ENCODE measurements at places on chromosomes 5 and 9.

DNA sequence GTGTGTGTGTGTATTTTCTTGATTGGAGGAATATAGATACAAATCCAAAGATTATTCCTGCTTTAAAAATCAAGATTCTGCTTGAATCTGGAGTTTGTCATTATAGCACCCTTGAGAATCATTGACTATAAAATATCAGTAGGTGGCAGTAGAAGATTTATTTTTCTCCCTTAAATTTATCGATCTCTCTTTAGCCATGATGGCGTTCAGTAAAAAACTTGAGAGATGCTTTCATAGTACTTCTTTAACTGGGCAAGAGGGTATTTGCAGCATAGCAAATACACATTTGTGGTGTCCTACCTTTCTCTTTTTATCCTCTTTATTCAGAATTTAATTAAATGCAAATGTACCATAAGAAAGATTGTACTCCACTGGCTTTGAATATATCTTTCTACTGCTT is 307.7 kb downstream of the ADGRV1 start:
- DNase-seq, result no peak

GRCh38 chr5:43038496-43038989 is 1.6 kb downstream of the ANXA2R start:
- DNase-seq, result peak; percentile 52

DNA sequence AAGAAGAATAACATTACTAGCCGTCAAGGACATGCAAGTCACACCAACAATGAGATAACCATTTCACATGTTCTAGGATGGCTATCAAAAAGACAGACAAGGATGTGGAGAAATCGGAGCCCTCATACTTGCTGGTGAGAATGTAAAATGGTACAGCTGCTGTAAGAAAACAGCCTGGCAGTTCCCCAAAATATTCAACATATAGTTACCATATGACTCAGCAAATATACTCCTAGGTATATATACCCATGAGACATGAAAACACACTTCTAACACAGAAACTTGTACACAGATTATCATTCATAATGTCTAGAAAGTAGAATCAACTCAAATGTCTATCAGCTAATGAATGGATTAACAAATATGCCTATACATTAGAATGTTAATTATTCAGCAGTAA is 105.4 kb upstream of the PCAT7 start:
- no peak for DNase-seq

- no peak for DNase-seq
These were observed 731.5 kb downstream of the TLE1 start for GRCh38 chr9:80957801-80958200.

- no peak for DNase-seq
These were observed 1403.0 kb upstream of the C9orf72 start for GRCh38 chr9:28976250-28976649.

DNA sequence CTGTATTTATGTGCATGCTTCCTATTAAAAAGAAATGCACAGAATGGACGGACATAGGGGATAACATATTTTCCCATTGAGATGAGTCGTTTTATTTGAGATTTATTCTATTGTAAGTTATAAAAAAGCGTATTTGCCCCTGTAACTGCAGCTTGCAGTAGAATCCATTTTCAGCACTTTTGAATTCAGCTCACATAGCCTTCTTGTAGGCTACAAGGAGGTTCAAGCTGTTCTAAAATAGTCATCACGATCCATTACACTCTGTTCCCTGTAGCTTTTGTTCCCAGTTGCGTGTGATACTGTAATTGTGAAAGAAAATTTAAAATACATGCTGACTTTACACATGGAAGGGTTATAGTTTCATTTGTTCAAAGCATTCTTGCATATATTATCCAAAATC is 40.9 kb upstream of the POC5 start:
- no peak for DNase-seq

DNA sequence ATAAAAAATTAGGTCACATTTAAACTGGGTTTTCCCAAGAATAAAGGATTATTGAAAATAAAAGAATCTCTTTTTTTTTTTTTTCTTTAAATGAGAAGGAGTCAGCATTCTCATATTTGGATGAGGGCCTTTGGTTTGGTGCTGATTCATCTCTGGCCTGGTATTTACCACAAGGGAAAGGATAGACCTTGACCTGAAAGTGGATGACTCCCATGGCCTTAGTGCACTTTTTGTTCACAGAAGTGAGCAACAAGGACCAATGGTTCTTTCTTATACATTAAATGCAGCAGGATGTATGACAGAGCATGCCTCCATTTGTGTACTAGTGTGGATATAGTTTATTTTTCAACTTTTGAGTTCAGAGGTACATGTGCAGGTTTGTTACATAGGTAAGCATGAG is 6.9 kb downstream of the YTHDC2 start:
- DNase-seq, result no peak

- no peak for DNase-seq
These were observed 55.2 kb downstream of the MCTP1 start for GRCh38 chr5:95229646-95230045.

DNA sequence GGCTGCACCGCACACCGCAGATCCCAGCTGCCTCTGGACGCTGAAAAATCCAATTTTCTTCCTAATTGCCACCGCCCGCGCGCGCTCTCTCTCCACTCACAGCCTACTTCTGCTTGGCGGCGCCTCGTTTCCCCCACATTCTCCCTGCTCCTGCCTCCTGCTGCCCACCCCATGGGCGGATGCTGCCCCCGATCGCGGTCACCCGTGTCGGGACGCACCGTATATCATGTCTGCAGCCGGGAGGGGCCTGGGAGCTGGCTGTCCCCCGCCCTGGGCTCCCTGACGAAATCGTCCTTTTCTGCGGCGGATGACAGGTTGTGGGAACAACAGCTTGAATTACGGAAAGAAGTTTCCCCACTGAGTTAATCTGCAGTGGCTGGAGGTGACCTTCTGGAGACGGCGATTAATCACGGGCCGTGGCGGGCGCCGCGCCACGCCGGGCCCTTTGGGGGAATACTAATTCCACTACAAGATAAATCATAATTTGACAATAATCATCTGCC is 36.3 kb upstream of the PSD2 start:
- DNase-seq, result no peak

- no peak for DNase-seq
These were observed 59.5 kb downstream of the VAV2 start for GRCh38 chr9:133932633-133933032.

GRCh38 chr5:55993731-55994494 is 850 bp downstream of the IL6ST start:
- no peak for DNase-seq

DNA sequence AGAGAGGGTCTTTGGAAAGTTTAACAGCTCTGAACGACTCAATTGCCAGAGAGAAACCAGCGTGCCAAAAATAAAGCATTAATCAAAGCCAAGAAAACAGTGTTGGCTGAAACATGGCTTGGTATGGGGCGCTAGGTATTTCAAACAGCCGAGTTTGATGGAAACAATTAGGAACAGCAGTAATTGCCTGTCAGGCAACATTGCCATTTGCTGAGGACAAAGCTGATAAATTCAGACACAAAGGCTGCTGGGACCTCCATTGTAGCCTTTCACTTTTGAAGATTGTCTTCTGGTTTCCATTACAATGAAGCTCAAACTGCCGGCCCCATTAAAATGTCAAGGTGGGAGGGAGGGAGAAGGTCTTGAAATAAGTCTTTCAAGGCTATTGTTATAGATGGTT is 125.4 kb upstream of the SPDL1 start:
- peak; percentile 52 for DNase-seq

- no peak for DNase-seq
These were observed 29.8 kb downstream of the SLC1A1 start for GRCh38 chr9:4520055-4520454.

- DNase-seq, result no peak
These were observed 13.2 kb downstream of the ST8SIA4 start for GRCh38 chr5:100889896-100890295.

DNA sequence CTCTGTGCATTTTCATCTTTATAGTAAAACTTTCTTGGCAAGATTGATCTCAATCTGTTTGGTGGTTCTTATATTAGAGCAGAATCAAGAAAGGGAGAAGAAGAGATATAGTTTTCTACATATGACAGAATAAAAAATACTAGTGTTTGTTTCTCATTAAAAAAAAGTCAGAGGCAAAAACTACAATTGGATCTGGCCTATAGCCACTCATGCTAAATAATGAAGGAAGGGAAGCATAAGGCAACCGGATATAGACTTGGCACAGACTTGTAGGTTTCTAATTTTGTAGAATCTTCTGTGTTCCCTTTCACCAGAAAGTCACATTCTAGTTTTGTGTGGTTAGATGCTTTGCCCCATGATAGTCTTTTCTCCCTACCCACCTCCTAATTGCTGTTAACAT is 306.2 kb downstream of the PIK3R1 start:
- DNase-seq, result no peak

DNA sequence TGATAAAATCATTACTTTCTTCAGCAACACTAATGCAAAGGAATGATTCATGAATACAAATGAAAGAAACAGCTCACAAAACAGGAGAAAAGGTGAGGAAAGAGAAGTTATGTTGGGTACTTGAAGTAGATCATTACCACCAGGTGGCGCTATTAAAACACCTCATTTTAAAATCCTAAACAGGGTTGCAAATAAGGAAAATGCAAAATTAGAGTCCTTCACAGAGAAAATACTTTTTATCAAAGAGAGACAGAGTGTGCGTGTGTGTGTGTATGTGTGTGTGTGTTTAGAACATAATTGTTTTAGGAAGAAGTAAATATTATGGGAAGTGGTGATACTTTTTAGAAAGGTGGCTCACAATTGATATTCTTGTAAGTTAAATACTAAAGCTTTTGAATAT is 49.5 kb upstream of the CD180 start:
- no peak for DNase-seq

- no peak for DNase-seq
These were observed 513.7 kb upstream of the WWC1 start for GRCh38 chr5:167777746-167778145.

GRCh38 chr5:54766748-54767147 is 218.6 kb downstream of the ESM1 start:
- no peak for DNase-seq

- DNase-seq, result peak; percentile 26
These were observed 240.8 kb downstream of the FSTL4 start for GRCh38 chr5:133371371-133372155.

DNA sequence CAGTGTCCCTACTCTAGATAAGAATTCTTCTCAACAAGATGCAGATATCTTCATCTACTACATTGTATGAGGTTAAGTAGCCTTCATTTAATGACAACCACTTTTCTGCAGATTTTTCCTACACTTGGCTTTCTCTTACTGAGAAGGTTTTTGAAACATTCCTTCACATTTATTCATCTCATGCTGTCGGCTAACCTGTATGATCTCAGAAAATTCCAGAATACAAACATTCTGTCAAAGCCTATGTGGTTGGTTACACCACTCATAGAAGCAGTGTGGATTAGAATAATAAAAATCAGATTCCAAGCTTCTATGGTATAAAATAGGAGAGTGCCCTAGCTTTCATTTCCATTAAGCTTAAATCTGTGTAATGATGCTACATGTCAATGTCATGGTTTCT is 39.4 kb upstream of the ERCC6L2 start:
- DNase-seq, result no peak

DNA sequence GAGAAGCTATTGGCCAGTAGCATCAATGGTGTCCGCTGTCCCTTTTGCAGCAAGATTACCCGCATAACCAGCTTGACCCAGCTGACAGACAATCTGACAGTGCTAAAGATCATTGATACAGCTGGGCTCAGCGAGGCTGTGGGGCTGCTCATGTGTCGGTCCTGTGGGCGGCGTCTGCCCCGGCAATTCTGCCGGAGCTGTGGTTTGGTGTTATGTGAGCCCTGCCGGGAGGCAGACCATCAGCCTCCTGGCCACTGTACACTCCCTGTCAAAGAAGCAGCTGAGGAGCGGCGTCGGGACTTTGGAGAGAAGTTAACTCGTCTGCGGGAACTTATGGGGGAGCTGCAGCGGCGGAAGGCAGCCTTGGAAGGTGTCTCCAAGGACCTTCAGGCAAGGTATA is 10.8 kb downstream of the TRIM32 start:
- DNase-seq, result no peak

DNA sequence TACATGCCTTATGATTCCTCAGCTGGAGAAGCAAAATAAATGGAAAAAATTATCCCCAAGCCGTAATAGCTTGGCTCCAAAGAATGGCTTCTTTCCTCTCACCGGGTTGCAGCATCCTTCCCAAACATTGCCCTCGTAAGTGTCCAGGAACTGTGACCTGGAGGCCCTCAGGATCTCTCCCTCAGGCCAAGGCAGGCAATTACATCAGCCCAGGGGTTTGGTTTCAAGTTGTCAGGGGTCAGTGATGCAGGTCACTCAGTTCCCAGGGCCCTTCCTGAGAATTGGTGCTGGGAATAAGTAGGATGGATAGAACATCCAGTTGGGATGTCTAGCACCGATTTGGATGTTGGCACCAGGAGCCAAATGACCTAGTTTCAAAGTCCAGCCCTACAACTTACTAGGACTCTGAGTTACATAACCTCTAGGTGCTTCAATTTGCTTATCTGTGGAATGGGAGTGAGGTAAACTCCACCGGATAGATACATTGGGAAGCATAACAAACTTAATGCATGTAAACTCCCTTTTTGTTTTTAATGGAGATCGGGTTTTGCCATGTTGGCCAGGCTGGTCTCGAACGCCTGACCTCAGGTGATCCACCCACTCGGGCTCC is 133.5 kb upstream of the DAP start:
- DNase-seq, result no peak

GRCh38 chr5:147826361-147826760 is 5.1 kb downstream of the SPINK1 start:
- DNase-seq, result no peak

DNA sequence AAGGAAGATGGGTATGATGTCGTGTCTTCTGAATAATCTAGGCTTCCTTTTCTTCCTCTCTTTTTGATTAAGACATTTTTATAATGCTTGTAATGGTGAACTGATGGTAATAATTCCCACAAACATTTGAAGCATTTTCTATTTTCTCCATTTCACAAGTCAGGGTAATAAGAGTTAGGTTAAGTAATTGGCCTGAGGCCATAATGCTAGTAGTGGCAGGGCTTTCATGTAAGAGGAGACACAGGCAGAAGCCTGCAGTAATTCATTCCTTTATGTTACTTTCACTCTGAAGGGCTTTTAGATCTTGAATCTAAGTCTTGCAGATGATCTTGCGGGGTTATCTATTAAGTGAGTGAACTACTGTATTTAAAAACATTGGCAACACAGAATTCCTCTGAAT is 374.9 kb downstream of the MAT2B start:
- DNase-seq, result no peak

- DNase-seq, result peak; percentile 69
These were observed 15.9 kb downstream of the OR2V1 start for GRCh38 chr5:181114844-181115778.

DNA sequence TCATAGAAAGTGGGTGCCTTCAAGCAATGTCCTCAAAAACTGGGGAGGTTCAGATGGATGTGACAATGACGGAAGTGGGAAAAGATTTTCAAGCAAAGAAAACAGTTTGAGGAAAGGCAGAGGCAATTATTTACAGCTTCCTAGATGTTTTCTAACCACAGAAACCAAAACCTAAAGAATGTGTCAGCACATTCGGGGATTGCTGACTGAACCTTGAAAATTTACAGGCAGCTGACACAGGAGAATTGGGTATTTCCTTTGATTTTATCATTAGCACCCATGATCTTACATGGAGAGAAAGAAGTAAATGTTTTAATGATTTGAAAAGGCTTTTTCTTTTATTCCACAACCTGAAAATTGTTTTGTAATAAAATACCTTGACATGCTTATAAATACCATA is 369.0 kb downstream of the ACTL7B start:
- no peak for DNase-seq

- no peak for DNase-seq
These were observed 267.8 kb downstream of the MAT2B start for GRCh38 chr5:163773226-163773625.

GRCh38 chr5:6201631-6202030 is 176.7 kb downstream of the MED10 start:
- no peak for DNase-seq
